D721Med (cell line): ENCODE measurements at places on chromosomes 12 and 14.

DNA sequence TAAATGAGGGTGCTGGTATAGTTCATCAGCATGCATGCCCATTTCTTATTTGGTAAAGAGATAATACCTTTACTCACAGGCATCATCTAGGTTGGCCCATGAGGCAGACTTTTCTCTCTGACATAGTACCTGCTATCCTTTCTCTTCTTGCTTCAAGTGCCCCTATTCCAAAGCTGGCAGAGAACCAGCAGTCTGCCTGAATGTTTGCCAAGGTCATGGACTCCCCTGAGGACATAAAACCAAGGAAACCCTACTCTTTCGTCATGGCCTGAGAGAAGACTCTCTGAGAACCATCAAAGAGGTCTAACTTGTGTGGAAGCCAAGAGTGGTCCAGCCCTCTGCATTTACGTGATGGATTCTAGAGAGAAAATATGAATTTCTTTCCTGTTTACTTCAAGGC, 11.9 kb downstream of the PPP1R36 start:
- no peak for DNase-seq

- no peak for DNase-seq
These were observed 133.7 kb downstream of the AEBP2 start for GRCh38 chr12:19572920-19573558.

DNA sequence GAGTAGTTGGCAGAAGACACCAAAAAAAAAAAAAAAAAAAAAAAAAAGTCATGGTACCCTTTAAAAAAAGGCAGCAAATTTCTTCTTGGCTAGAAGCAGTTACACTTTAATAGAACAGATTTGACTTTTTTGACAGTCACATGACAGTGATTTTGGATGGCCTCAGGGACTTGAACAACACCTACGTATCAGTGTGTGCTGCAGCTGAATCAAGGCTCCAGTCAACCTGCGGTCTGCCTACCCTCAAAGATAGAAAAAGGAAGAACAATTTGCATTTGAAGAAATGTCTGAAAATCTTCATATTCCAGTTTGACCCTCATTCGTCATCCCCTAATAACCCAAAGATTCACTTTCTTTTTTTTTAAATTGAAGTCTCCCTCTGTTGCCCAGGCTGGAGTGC, 53.9 kb downstream of the MDM2 start:
- DNase-seq = no peak

DNA sequence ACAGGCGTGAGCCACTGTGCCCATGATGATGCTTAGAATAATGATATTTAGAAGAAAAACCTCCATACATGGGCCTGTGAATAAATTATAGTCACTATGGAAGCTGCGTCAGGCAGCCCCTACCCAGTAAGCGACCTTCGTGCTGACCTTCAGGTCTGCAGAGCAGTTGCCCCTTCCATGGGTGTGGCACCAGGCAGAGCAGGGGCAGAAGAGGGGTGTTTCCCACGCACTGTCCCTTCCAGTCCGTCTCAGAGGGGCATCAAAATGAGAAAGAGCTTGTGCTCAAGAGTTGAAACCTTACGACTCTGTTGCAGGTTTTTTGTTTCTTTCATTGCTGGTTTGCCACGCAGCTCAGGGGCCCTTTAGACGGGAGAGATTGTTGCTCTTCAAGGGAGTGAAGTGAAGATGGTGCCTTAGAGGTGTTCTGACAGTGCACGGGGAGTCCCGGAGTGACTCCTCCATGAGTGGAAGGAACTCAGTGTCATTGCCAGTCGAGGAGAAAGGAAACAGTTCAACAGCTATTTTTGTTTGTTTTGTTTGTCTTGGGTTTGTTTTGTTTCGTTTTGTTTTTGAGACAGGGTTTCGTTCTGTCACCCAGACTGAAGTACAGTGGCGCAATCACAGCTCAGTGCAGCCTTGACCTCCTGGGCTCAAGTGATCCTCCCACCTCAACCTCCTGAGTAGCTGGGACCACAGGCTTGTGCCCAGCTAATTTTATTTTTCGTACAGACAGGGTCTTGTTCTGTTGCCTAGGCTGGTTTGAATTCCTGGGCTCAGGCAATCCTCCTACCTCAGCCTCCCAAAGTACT, 13.9 kb downstream of the CKB start:
- DNase-seq = no peak

- DNase-seq = no peak
These were observed 179.7 kb downstream of the PDZRN4 start for GRCh38 chr12:41367726-41368405.

DNA sequence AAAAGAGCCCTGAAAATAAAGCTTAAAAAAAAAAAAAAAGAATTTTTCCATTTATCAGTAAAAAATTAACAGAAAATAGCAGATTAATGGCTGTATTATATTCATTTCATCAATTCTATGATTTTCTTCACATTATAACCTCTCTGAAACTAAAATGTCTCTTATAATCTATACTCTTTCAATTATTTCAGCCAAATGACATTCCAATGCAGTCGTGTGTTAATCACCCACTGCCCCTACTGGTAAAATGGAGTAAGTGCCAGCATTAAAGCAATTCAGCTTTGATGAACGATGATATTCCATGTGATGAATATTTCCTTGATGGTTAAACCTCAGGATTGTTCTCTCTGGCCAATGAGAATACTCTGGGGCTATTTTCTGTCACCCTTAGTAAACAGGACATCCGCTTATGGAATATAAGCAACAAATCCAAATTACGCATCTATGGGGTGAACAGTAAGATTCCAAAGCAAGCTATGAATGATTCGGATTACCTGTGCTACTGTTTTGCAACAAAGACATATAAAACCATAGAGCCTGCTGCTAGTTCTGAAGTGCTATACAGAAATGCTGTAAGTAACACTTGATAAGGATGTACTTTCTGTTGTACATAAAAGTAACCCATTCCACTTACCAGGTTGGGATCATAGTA, 20.3 kb upstream of the SYCP3 start:
- DNase-seq = peak; percentile 36

- DNase-seq = no peak
These were observed 26.3 kb upstream of the TC2N start for GRCh38 chr14:91893669-91894068.

GRCh38 chr12:122423258-122424165, 1.0 kb upstream of the CLIP1 start:
- no peak for DNase-seq

GRCh38 chr12:118311666-118312065, 61.0 kb downstream of the TAOK3 start:
- no peak for DNase-seq

GRCh38 chr14:31080056-31080455, 53.9 kb upstream of the STRN3 start:
- DNase-seq = no peak

- no peak for DNase-seq
These were observed 175.3 kb downstream of the ESR2 start for GRCh38 chr14:64118892-64119291.

GRCh38 chr12:118851891-118852290, 129.4 kb upstream of the SRRM4 start:
- no peak for DNase-seq

DNA sequence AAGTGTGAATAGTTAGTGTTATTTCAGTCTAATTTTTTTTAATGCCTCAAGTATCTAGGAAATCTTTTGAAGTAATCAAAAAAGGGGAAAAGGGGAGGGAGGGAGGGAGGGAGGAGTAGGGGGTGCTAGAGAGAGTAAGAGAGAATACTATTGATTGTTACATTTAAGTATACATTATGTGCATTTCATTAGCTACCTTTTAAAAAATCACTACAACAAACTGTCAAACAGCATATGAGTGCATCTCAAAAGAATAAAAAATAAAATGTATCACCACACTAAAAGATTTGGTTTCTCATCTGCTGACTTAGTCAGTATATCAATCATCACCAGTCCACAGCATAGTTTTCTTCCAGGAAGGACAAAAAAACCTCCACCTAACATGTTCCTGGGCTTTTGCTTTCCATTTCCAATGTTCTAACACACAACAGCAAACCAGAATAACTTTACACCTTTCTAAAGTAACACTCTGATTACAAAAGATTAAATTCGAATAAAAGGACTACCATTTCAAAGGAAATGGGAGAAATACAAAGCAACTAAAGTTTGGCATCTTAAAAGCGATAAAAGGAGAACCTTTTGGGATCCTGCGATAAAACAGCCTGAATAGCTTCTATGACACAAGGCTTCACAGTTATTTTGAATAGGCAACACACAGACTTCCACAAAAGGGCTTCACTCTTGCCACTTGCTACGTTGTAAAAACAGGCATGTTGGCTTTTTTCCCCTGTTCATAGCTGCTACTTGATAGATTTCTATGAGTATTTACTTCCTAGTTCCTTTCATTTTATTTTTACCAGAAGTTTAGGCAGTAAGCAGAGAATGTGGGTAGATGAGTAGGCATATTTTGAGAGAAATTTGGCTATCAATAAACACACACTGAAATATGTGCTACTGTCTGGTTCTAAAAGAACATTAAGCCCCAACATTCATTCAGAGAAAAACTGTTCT, 160.9 kb downstream of the EPS8 start:
- DNase-seq = no peak

GRCh38 chr14:96710060-96710666, 87.0 kb upstream of the VRK1 start:
- DNase-seq = no peak

- no peak for DNase-seq
These were observed 254.4 kb upstream of the CCDC196 start for GRCh38 chr14:66231820-66232219.

DNA sequence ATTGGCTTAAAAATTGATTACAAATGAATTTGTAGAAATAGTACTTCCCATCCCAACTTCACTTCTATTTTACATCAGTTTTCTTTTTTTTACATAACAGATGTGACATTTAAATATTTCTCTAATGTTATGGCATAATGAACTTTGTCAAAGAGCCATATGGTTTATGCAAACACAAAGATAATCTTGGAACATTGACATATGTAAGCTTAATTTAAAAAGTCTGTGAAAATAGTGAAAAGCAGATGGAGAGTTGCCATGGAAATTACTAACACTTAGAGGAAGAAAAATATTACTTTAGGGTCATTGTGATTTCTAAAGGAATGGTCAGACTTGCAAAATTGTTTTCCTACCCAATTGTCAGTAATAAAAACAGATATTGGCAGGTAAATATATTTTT, 232.4 kb downstream of the AEBP2 start:
- no peak for DNase-seq

DNA sequence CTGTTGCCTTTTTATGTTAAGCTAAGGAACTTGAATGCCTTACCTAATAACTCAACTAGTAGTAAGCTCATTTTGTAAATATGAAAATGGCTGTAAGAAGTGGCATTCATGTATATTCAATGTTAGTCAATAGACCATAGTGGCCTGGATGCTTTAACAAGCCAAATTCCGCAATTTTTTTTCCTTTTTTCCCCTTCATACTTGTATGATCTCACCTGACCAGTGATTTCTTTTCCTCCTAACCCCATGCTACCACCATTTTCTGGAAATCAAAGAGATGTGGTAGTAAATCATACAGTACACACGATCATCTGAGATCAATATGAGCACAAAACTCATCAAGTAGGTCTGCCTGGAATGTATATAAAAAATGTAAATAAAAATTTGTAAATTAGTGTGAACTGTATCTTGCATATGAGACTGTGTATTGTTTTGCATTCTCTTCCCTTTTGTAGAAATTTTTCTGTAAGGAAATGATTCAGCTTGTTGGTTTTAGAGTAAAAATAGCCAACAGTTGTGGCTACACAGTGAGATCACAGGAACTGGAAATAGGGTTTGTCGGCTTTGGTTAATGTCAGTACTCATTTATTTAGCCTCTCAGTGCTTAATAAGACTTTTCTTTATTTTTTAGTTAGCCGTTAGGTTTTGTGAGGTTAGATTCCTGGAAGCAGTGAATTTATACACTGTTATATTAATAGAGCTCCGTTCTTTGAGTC, 62.5 kb downstream of the ETNK1 start:
- no peak for DNase-seq

DNA sequence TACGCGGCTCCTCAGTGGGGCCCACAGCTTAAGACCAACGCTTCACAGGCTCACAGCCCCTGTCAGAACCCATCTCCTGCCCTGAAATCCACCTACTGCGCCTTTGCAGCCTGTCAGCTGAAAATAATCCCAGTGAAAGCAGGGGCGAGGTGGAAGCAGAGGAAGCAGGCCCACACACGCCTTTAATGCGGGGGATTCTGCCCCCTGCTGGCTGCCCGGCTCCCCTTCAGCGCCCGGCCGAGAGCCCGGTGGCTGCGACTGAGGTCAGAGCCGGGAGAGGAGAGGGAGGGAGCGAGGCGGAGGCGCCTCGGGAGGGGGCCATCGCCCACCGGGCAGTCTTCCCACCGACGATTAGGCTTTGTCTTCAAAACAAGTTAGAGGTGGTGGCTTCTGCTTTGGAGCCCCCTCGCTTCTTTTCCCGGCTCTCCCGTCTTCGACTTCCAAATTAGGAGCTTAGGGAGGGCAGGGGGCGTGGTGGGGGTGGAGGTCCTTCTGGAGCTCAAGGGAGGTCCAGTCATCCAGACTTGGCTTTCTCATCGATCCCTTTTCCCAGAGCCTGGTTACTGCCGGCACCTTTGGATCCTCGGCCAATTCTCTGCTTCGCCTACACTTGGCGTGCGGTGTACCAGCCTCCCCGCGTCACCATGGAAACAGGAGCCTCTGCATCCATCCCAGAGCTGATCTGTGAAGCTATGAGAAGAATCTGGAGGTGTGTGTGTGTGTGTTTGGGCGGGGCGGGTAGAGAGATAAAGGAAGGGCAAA, 25.2 kb upstream of the RND1 start:
- peak; percentile 33 for DNase-seq

GRCh38 chr14:104397956-104398355, 181.6 kb upstream of the C14orf180 start:
- DNase-seq = no peak
